Fibroblast of villous mesenchyme (primary cell): ENCODE measurements at places on chromosomes 13 and 19. TPM values are rescaled to one million over a fixed set of nuclear protein-coding genes. Genes with fewer than 3 reads are reported as not detected.

Gene PCDH9
- 5.8 and 9.9 TPM in 2 replicates for total RNA-seq

Gene C1QTNF9B
- total RNA-seq, result 0.64 and 0.86 TPM in 2 replicates

Gene CAMSAP3
- not detected in 2 replicates for total RNA-seq

Gene SMIM44
- not detected in 2 replicates for total RNA-seq

Gene ZNF443
- total RNA-seq, result 1.3 and 3.5 TPM in 2 replicates

Gene CGB2
- not detected in 2 replicates for total RNA-seq

Gene SIGLEC14
- not detected in 2 replicates for total RNA-seq

Gene PLIN4
- total RNA-seq, result 0.32 and 0.43 TPM in 2 replicates

Gene LILRA6
- total RNA-seq, result not detected in 2 replicates

Gene SKA3
- total RNA-seq, result 12.9 and 24.2 TPM in 2 replicates

Gene KLK15
- not detected in 2 replicates for total RNA-seq

Gene ACER1
- not detected in 2 replicates for total RNA-seq

Gene ZNF546
- total RNA-seq, result 3.9 and 8.2 TPM in 2 replicates

Gene CRB3
- total RNA-seq, result 0.43 TPM in 1 of 2 replicates, not detected in the other

Gene ETFB
- total RNA-seq, result 72.2 and 76.4 TPM in 2 replicates

Gene GRK1
- not detected in 2 replicates for total RNA-seq

Gene ZNF793
- total RNA-seq, result 0.64 and 2.6 TPM in 2 replicates

Gene KLK14
- not detected in 2 replicates for total RNA-seq

Gene ACP5
- total RNA-seq, result 0.43 and 2.3 TPM in 2 replicates

Gene ZIM2
- total RNA-seq, result not detected in 2 replicates

Gene RPS5
- 1,142 and 1,183 TPM in 2 replicates for total RNA-seq

Gene TMEM272
- not detected in 2 replicates for total RNA-seq

Gene MYCBP2
- total RNA-seq, result 84.6 and 99.5 TPM in 2 replicates

Gene CEACAM20
- not detected in 2 replicates for total RNA-seq

Gene TPTE2
- under 0.01 TPM in 1 of 2 replicates, not detected in the other for total RNA-seq
